ENCODE measurements at places on chromosomes 3 and 15.

GRCh38 chr15:98138910-98139309, 178.4 kb downstream of the ARRDC4 start:
- DNase-seq, result no peak

GRCh38 chr15:84783493-84784251, 33.5 kb upstream of the ALPK3 start:
- DNase-seq, result no peak

GRCh38 chr15:83327041-83327440, 42.6 kb upstream of the BNC1 start:
- no peak for DNase-seq

GRCh38 chr3:23254282-23254681, 51.2 kb downstream of the UBE2E2 start:
- no peak for DNase-seq

DNA sequence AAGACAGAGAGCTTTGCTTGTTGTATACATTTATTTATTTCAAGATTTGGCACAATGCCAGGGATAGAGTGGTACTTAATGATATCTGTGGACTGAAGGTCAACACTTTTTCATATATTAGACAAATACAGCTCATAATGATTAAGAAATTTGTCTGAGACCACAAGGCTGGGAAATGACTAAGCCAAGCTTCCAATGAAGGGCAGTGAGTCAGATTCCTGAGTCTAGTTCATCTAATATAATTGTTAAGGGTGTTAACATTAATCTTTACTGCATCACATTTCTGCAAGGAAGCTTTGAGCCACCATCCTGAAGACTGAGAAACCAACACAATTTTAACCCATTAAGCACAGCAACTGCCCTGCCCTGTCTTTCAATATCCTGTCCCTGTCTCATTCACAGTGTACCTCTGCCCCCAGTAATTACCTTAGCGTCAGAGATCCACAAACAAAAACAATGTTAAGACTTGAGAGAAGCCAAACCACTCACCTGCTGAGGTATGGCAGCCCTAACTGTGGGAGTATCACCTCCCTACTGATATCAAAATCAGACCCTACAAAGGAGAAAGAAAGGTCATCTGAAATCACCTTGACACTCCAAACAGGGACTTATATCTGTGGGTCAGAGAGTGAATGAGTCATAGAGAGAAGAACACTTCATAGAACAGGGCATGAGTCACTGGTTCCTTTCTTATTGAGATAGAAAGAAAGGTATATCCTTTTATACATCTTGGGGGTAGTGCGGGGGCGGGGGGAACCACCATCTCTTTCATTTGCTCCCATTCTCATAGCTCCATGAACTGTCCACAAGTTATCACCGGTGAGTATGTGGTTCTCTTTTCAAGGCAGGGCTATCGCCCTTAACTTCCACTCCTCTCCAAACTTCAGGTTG, 74.7 kb downstream of the MAGI1 start:
- DNase-seq, result no peak

- no peak for DNase-seq
These were observed 709.4 kb upstream of the NR2F2 start for GRCh38 chr15:95620934-95621579.

GRCh38 chr15:89852342-89852995, 37.8 kb upstream of the ANPEP start:
- no peak for DNase-seq

DNA sequence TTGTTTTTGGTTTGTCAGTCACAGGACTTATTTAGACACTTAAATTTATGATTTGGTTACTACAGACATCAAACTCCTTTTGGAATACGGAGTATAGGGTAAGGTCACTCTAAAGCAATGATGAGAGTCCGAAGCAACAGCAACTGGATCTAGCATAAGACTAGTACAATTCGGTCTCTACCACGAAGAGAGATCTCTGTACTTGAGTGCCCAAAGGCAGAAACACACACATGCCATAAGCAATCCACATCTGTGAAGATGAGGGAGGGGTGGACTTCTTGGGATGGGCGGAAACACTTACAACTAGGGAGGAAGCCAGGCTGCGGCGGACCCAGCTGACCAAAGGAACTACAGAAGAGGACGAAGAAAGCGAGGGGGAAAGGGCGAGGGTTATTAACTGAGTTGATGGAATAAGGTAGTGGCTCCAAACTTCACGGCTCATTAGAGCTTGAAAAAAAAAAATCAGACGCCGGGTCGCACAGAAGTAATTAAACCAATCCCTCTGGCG, 595 bp downstream of the DPH6 start:
- peak; percentile 35 for DNase-seq

DNA sequence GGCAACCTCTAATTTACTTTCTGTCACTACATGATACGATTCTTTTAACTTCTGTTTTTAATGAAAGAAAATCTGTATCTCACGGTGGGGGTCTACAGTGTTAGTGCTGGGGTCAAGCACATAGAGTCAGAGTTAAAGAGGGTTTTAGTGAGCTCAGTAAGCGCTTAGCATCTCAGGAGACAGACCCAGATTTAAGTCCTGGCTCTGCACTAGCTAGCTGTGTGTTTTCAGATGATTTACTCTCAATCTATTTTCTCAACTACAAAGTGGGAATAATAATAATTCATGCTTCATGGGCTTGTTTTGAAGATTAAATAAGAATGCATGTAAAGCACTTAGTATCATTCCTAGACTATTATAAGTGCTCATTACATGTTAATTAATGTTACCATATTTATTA, 63.4 kb upstream of the KBTBD8 start:
- no peak for DNase-seq

GRCh38 chr15:86445579-86446252, 366.0 kb downstream of the AGBL1 start:
- DNase-seq, result no peak

GRCh38 chr3:42159706-42160472, 68.7 kb downstream of the TRAK1 start:
- DNase-seq, result peak; percentile 69

GRCh38 chr15:100785181-100786138, 94.2 kb upstream of the ALDH1A3 start:
- no peak for DNase-seq

GRCh38 chr3:108677811-108678210, 79.4 kb downstream of the RETNLB start:
- no peak for DNase-seq

DNA sequence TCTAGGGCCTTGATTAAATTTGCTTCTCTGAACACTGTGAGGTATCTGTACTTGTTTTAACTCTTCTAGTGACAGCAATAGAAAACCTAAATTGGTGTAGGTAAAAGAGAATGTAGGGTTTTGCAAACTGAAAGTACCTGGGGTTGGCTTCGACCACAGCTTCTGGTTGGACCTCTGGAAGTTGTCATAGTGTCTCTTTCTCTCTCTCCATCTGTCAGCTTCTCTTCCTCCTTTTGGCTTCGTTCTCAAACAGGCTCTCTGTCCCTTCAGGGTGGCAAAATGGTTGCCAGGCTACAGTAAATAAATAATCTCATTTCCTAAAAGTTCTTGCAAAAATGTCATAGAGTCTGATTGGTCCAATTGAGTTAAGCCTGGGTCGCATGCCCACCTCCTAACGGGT, 149.3 kb upstream of the CTDSPL start:
- DNase-seq, result no peak

GRCh38 chr3:14967285-14967684, 19.9 kb downstream of the NR2C2 start:
- no peak for DNase-seq

DNA sequence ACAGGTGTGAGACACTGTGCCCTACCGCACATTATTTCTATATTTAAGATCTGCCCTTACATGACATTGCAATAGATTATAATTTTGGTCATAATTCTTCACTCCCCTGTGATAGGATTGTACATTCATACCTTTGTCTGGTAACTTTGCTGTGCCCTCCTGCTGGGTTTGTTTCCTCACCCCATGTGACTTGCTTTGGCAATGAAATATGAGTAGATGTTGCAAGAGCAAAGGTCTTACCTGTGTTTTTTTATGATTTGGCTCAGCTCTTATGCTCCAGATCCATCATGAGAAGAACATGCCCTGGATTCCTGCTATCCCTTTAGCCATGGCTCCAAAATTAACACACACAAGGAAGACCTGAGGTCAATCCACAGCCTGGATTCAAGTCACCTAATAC, 137.7 kb upstream of the EOMES start:
- DNase-seq, result no peak

DNA sequence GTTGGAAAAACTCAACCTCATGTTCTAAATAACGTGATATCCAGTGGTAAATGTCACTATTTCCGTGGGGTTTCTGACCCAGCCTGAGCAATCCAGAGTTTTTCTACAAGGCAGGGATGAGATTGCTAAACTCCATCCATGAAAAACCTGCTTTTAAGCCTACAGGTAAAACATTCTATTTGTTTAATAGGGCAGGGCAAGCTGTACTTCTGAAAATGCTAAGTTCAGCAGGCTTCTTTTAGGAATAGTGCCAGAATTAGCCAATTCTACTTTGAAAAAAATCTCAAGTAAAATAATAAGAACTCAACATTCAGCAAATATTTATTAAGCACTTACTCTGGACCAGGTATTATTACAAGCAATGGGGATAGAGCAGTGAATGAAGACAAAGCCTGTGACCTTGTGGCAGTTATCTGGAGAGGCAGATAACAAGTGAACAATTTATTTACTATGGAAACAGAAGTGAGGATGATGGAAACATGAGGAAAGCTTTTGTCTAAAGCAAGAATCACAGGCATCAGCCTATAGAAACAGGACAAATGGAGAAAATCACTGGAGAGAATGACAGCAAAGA, 13.3 kb downstream of the RPSA start:
- DNase-seq, result no peak

- DNase-seq, result no peak
These were observed 563.3 kb upstream of the GOLIM4 start for GRCh38 chr3:168659015-168659414.

- DNase-seq, result no peak
These were observed 60.5 kb upstream of the KLF13 start for GRCh38 chr15:31265871-31266711.

- DNase-seq, result peak; percentile 22
These were observed 66.5 kb upstream of the SH3GL3 start for GRCh38 chr15:83380682-83381081.
